ENCODE measurements at places on chromosomes 7 and 10. TPM values are rescaled to one million over a fixed set of nuclear protein-coding genes. Genes with fewer than 3 reads are reported as not detected.
A peak's percentile ranks its signal among the peaks of the same experiment; 100 is the strongest.

The AQP1 gene
- total RNA-seq: 44.6 TPM

GRCh38 chr10:131947631-131948347, 33.9 kb downstream of the BNIP3 start:
- peak; percentile 67 for DNase-seq

GRCh38 chr7:116724560-116725231, 52.7 kb downstream of the MET start:
- no peak for DNase-seq

GRCh38 chr7:73842067-73842976, at the start of gene METTL27:
TSS of gene METTL27 (minus strand) at chr7:73842516. CDS start at chr7:73842140, 376 bp downstream.
- DNase-seq: peak; percentile 89

The CRYGN gene
- total RNA-seq: 0.50 TPM

DNA sequence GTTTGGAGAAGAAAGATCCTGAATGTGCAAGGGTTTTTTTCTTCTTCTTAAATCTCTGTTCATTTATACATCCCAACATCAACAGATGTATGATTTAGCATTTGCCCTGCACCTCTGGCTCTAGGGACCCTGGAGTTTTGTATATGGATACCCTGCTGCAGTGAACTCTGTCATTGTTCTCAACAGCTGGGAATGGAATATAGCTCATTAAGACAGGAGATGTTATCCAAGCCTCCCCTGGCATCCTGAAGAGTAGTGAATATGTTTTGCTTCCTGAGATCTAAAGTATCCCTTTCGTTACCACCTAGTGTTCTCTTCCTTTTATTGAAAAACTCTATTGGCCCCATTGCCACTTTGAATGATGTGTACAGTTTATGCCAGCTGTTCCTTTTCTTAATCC, 275.9 kb downstream of the EXOC4 start:
- DNase-seq: no peak

The LEP gene
- 2.8 TPM for total RNA-seq

- peak; percentile 70 for DNase-seq
Observed at GRCh38 chr10:93081834-93082233, 8.1 kb downstream of the CYP26A1 start.

GRCh38 chr10:129459762-129460539, 7.1 kb upstream of the MGMT start:
- no peak for DNase-seq

GRCh38 chr7:108062250-108063014, 59.5 kb upstream of the LAMB1 start:
- DNase-seq: no peak

The MOSPD3 gene
- 3.9 TPM for total RNA-seq

DNA sequence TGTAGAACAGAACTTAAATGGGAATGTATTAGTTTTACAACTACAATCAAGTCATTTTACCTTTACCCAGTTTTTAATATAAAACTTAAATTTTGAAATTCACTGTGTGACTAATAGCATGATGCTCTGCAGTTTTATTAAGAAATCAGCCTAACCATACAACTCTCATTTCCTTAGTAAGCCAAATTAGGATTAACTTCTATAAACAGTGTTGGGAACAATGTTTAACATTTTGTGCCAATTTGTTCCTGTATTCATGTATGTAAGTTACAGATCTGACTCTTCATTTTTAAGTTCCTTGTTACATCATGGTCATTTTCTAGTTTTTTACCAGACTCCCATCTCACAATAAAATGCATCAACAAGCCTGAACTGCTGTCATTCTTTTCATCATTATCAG, 209.8 kb downstream of the ZEB1 start:
- DNase-seq: peak; percentile 26

DNA sequence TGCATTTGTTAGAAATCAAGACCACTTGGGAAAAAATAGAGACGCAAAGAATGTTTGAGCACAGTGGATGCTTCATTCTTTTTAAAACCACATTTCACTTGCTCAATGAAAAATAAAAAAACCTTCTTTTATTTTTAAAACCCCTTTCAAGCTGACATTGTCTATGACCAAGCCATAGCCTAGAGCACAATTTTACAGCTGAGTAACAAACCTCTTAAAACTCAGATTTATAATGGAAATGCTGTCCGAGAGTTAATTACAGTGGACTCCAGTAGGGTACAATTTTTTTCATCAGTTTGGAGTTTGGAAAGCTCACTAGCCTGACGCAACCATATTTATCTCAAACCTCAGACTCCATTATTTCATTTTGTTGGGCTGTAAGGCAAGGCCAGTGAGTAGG, 116.3 kb downstream of the RNLS start:
- no peak for DNase-seq

DNA sequence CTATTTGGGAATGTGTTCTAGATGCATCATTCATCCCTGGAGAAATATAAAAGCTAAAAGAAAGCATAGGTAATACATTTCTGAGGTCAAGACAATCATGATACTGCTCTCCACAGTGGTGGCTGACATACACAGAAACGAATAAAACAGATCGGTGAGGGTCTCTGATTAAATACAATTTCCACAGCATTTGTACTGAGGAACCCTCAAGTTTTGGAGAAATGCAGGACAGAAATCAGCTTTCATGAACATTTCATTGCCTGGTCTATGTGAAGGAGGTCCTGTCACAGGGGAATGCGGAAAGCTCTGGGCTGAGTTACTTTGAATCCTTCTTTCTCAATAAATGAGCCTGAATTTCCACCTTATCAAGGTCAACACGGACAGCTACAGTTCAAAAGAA, 67.9 kb upstream of the ITGB1 start:
- no peak for DNase-seq

GRCh38 chr7:134533288-134533771, 6.0 kb downstream of the AKR1B10 start:
- DNase-seq: peak; percentile 29

The CYP3A4 gene
- not detected for total RNA-seq

GRCh38 chr10:129809841-129810240, 154.2 kb downstream of the EBF3 start:
- DNase-seq: no peak

DNA sequence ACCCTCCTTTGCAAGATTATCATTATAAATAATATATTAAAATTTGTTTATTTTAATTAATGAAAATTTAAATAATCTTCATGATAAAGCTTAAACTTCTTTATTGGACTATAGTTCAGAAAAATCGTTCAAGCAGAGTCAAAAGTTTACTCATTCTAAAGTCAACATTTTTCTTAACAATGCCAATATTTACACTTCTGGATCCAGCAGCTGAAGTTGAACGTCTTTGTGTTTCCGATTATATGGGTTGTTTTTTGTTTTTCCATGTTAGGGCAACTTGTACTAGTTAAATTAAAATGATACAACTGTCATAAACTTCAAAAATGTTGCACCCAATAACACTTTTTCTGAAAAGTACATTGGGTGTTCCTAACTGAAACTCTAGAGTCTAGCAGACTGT, 43.8 kb downstream of the GRB10 start:
- DNase-seq: no peak

DNA sequence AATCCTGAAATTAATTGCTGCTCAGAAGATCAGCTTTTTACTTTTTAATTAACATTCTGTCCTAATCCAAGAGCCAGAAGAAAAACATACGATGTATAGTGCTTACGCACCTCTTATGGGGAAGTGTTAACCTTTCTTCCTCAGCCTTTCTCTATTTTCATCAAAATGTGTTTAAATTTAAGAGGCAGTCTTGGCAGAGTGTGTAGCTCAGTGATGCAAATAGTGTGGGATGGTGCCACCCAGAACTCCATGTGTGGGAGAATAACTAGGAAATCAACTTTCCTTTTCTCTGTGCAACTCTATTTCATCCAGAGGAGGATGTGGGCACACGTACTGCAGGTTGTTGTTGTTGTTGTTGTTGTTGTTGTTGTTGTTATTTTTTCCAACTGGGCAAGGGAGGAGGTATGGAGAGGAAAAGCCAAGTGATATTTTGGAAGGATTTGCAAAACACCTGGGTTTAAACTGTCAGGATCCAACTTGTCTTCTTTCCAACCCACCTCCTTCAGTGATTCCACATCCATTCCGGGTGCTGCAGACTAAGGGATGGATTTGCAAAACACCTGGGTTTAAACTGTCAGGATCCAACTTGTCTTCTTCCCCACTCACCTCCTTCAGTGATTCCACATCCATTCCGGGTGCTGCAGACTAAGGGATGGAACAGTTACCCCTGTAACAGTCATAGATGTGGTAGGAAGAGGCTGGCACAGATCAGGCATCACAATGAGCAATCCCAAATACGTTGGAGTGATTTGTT, 19.8 kb downstream of the ELMO1 start:
- DNase-seq: no peak

DNA sequence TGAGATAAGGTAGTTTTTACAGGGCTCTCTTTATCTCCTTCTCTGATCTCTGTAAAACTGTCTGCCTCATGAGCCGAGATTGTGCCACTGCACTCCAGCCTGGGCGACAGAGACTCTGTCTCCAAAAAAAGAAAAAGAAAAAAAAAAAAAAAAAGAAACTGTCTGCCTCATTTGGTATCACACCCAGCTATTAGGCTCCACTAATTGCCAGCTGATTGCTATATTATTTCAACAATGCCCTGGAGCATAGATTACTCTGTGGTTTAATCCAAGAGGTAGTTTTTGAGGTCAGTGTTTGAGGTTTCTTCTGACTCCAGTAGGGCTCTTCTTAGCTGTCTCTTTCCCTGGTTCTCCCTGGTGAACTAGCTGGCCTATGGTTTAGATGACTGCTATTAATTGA, 268.1 kb upstream of the PLPP4 start:
- DNase-seq: no peak

GRCh38 chr10:114718374-114718773, 60.3 kb upstream of the ABLIM1 start:
- no peak for DNase-seq

- DNase-seq: no peak
Observed at GRCh38 chr7:70353946-70354335, 755.7 kb downstream of the AUTS2 start.

DNA sequence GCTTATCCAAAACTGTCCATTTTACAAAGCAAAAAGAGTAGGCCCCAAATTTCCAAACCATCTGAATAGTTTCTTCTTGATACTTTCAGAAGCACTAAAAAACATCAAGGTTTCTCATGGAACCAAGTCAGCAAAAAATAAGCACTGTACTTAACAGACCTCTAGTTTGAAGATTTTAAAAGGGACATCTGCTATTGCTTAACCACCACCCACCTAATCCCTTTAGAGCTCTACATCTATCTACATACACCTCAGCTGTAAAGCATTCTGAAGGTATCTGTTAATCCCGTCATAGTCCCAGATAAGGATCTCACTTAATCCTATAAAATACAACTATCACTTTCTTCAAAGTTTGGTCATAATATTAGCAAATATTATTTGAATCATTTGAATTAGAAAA, 72.3 kb downstream of the HIBADH start:
- DNase-seq: no peak

GRCh38 chr7:3187444-3188040, 113.5 kb upstream of the SDK1 start:
- DNase-seq: peak; percentile 38

GRCh38 chr7:149020483-149020882, 7.8 kb downstream of the PDIA4 start:
- no peak for DNase-seq

The CALHM1 gene
- not detected for total RNA-seq

The CH25H gene
- total RNA-seq: 8.2 TPM

DNA sequence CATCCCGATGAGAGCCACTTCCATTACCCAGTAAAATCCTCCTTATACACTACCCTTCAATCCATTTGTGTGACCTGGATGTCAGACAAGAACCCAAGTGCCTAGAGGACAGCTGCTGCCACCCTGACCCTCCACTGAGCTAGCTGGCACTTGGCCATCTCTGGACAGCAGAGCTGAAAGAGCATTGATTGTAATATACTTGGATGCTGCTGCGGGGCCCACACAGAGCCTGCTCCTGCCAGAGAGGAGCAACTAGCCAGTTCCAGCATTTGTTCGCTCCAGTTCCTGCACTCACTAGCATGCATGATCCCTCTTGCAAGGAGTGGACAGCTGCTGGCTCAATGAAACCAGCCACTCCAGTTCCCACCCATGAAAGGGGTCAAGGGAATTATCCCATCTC, 8.4 kb upstream of the TMEM254 start:
- no peak for DNase-seq

DNA sequence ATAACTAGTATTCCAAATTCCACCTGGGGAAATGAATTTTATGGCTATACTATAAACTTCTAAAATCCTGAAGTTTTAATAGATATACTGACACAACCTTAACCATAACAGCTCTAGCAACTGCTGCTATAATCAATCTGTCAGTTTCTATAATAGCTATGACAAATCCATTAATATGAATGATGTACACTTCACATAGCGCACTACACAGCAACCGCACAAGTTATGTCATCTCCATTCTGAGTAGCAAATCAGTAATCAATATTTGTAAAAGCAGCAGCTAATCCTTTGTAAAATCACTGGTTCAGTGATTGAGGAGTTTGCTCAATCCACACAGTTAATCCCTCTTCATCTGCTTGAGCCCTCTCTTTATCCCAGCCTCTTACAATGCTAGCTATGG, 105.3 kb downstream of the SKAP2 start:
- DNase-seq: no peak

DNA sequence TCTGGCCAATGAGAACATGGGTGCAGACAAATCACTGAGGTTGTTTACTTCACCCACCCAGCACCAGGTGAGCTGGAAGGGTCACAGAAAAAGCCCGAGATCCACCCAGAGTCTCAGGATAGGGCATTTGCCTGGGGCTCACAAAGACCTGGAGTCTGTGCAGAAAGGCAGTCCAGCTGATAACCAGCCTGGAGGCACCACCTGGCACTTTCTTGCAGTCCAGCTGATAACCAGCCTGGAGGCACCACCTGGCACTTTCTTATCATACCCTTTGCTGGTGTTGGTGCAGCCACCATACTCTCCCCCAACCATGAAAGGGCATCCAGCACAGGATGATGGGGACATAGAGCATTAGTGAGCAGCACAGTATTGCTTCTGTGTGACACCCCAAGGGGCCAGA, 104.1 kb downstream of the PPP1R3C start:
- DNase-seq: no peak

DNA sequence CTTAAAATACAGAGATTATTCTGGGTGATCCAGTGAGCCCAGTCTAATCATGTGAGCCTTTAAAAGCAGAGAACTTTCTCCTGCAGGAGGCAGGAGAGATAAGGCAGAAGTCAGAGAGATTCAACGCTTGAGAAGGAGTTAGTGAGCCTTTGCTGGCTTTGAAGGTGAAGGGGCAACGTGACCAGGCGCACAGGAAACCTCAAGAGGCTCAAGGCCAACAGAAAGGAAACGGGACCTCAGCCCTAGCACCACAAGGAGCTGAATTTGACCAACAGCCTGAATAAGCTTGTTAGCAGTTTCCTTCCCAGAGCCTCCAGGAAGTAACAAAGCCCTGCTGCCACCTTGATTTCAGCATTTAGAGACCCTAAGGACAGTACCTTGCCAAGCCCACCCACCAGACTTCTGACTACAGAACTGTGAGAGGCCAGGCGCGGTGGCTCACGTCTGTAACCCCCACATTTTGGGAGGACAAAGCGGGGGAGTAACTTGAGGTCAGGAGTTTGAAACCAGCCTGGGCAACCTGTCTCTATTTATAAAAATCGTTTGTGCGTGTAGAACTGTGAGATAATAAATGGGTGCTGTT, 87.3 kb upstream of the KAT6B start:
- peak; percentile 21 for DNase-seq
